CD4-positive, CD25-positive, alpha-beta regulatory T cell (primary cell): ENCODE measurements at places on chromosomes 5 and 9. TPM values are rescaled to one million over a fixed set of nuclear protein-coding genes. Genes with fewer than 3 reads are reported as not detected.

The GRM6 gene
- not detected for polyA plus RNA-seq

The EQTN gene
- not detected for polyA plus RNA-seq

The TBC1D2 gene
- polyA plus RNA-seq, result 9.2 TPM

The TMEM174 gene
- not detected for polyA plus RNA-seq

The SHC3 gene
- not detected for polyA plus RNA-seq

The SHROOM1 gene
- not detected for polyA plus RNA-seq

The SPATA31C1 gene
- polyA plus RNA-seq, result not detected

The TGFBI gene
- 2.5 TPM for polyA plus RNA-seq

The DOK3 gene
- polyA plus RNA-seq, result 0.13 TPM

The GFI1B gene
- not detected for polyA plus RNA-seq

The FOXD1 gene
- polyA plus RNA-seq, result 0.07 TPM

The DMRTA1 gene
- not detected for polyA plus RNA-seq

The SNX30 gene
- 2.0 TPM for polyA plus RNA-seq

The SLC6A7 gene
- not detected for polyA plus RNA-seq

The APBA1 gene
- polyA plus RNA-seq, result not detected

The ARHGEF39 gene
- 0.66 TPM for polyA plus RNA-seq

The PCDHB5 gene
- not detected for polyA plus RNA-seq

The RASEF gene
- not detected for polyA plus RNA-seq

The HSPB3 gene
- not detected for polyA plus RNA-seq

The PCDHA13 gene
- not detected for polyA plus RNA-seq

The CAMK2A gene
- polyA plus RNA-seq, result not detected

The MEIKIN gene
- polyA plus RNA-seq, result not detected

The PTGS1 gene
- 0.87 TPM for polyA plus RNA-seq

The GMCL2 gene
- not detected for polyA plus RNA-seq

The INSL6 gene
- not detected for polyA plus RNA-seq

The OLFM1 gene
- polyA plus RNA-seq, result not detected

The C9orf50 gene
- not detected for polyA plus RNA-seq

The SPEF2 gene
- polyA plus RNA-seq, result 1.6 TPM

The AFAP1L1 gene
- not detected for polyA plus RNA-seq

The ARL14EPL gene
- not detected for polyA plus RNA-seq

The SLC38A9 gene
- 16.3 TPM for polyA plus RNA-seq

The SPINK13 gene
- polyA plus RNA-seq, result not detected

The MBLAC2 gene
- polyA plus RNA-seq, result 2.5 TPM
